ENCODE measurements at places on chromosomes 2 and 18. TPM values are rescaled to one million over a fixed set of nuclear protein-coding genes. Genes with fewer than 3 reads are reported as not detected.

The NYAP2 gene
- under 0.01 TPM for total RNA-seq

The LIPG gene
- 2.2 TPM for total RNA-seq

The ING5 gene
- 18.6 TPM for total RNA-seq

The KCNG2 gene
- total RNA-seq, result not detected

The LIMS3 gene
- total RNA-seq, result 3.2 TPM

The SLC5A7 gene
- total RNA-seq, result not detected

The SCN2A gene
- total RNA-seq, result 5.0 TPM

The CROCC2 gene
- total RNA-seq, result under 0.01 TPM

The SLC9A2 gene
- under 0.01 TPM for total RNA-seq

The PIGN gene
- 44.2 TPM for total RNA-seq

The SOS1 gene
- 28.6 TPM for total RNA-seq

The CRYGC gene
- total RNA-seq, result not detected

The AMER3 gene
- total RNA-seq, result not detected

The ST8SIA3 gene
- not detected for total RNA-seq

The SNED1 gene
- 127 TPM for total RNA-seq

The PDCD1 gene
- not detected for total RNA-seq

The SCTR gene
- not detected for total RNA-seq

The OSBPL6 gene
- total RNA-seq, result 5.4 TPM

The PDE11A gene
- total RNA-seq, result 0.36 TPM

The NPPC gene
- not detected for total RNA-seq

The BUB1 gene
- 7.1 TPM for total RNA-seq

The TRIM43 gene
- total RNA-seq, result not detected

The REG1B gene
- total RNA-seq, result not detected

The DSC3 gene
- total RNA-seq, result under 0.01 TPM

The CSRNP3 gene
- total RNA-seq, result 2.7 TPM

The SATB2 gene
- total RNA-seq, result 54.5 TPM

The B4GALT6 gene
- total RNA-seq, result 2.2 TPM

The CHAC2 gene
- 2.7 TPM for total RNA-seq

The HAAO gene
- total RNA-seq, result 0.72 TPM

The CD28 gene
- total RNA-seq, result not detected
